ENCODE measurements at places on chromosomes 16 and 17. TPM values are rescaled to one million over a fixed set of nuclear protein-coding genes. Genes with fewer than 3 reads are reported as not detected.

DPEP3 gene
- not detected for total RNA-seq

TNP2 gene
- total RNA-seq = not detected

ATP1B2 gene
- 0.12 TPM for total RNA-seq

PDE6G gene
- 1.6 TPM for total RNA-seq
